ENCODE measurements at places on chromosomes 7 and 10.
A peak's percentile ranks its signal among the peaks of the same experiment; 100 is the strongest.

DNA sequence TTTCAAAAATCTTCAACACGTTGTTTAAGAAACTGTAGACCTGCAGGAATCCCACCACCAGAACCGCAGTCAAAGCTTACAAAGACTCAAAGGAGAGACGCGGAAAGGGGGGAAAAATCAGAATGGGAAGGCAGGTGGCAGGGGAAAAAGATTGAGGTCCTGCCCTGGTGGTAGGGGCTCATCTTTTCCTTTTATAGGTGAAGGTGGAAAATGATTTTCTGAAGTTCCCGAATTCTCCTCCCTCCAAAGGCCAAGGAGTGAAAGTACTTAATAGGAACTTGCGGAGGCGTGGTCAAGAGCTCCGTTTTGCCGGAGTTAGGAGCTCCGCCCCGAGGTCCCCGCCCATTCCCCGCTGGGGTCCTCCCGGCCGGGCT lies 724 bp downstream of the BBIP1 start:
- peaks cover 15% of the 10 kb centered on the region for H3K4me1 ChIP-seq
- DNase-seq, result peak; percentile 91
- peak overlapping the region; percentile 73 for H3K4me3 ChIP-seq
- peak overlapping the region; percentile 89 for H3K27ac ChIP-seq

GRCh38 chr10:90732581-90732980 lies 125.3 kb downstream of the HTR7 start:
- H3K4me1 ChIP-seq, result no peaks in the 10 kb centered on the region
- H3K4me3 ChIP-seq, result no peak overlapping the region
- no peak overlapping the region for H3K27ac ChIP-seq
- H3K27me3 ChIP-seq, result no peaks in the 10 kb centered on the region
- DNase-seq, result no peak

DNA sequence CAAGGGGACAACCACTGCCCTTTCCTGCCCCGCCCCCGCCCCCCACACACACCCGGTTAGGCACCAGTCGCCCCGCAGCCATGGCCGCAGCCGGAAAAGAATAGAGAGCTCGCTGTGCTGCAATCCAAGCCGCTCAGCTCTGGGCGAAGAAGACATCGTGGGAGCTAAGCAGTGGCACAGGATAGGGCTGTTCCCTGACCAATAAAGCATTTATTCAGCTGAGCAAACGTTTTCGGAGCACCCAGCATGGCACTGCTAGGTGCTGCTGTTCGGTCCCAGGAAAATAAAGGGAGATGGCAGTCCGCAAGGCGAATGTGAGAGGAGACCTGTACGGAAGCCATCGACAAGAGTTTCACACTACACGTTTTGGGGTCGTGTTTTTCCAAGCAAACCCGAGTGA lies 18.3 kb downstream of the SKIDA1 start:
- H3K27me3 ChIP-seq, result no peaks in the 10 kb centered on the region
- H3K36me3 ChIP-seq, result no peaks in the 10 kb centered on the region
- peak overlapping the region; percentile 86 for H3K4me3 ChIP-seq

DNA sequence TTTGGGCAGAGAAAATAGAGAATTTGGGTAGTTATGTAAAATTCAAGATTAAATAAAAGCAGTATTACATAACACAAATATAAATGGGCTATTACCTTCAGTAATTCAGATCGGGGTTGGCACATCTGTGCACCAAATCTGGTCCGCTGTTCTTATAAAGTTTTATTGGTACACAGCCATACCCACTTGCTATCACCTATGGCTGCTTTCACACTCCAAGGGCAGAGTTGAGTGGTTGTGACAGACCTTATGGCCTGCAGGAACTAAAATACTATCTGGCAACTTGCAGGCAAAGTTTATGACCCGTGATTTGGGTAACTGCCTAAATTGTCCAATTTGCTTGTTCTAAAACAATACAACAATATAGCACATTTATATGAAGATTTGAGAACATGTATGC lies 249.3 kb downstream of the DIP2C start:
- peaks cover 45% of the 10 kb centered on the region for H3K36me3 ChIP-seq
- no peak overlapping the region for H3K27ac ChIP-seq
- H3K4me3 ChIP-seq, result no peak overlapping the region
- no peaks in the 10 kb centered on the region for H3K4me1 ChIP-seq
- no peaks in the 10 kb centered on the region for H3K27me3 ChIP-seq

GRCh38 chr7:80635998-80636397 lies 2.4 kb upstream of the CD36 start:
- no peaks in the 10 kb centered on the region for H3K36me3 ChIP-seq
- DNase-seq, result no peak
- no peak overlapping the region for H3K4me3 ChIP-seq
- peaks cover 3% of the 10 kb centered on the region for H3K4me1 ChIP-seq
- no peaks in the 10 kb centered on the region for H3K27me3 ChIP-seq

DNA sequence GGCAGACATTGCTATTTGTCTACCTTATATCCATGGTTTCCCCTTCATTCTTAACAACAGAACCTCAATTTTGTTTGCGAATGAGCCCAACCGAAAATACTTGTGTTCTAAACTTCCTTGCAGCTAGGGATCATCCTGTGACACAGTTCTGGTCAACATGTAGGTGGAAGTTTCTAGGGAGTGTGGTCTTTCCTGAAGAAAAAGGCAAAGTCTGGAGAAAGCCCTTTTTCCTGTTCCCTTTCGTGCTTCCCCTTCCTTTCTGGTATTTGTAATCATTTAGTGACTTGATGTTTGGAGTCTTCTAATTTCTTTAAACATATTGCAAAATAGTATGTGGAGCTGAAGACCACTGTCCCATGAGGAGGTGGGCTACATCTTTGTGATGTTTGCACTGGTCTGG lies 2.9 kb upstream of the IFRD1 start:
- no peaks in the 10 kb centered on the region for H3K27me3 ChIP-seq
- H3K4me3 ChIP-seq, result no peak overlapping the region

DNA sequence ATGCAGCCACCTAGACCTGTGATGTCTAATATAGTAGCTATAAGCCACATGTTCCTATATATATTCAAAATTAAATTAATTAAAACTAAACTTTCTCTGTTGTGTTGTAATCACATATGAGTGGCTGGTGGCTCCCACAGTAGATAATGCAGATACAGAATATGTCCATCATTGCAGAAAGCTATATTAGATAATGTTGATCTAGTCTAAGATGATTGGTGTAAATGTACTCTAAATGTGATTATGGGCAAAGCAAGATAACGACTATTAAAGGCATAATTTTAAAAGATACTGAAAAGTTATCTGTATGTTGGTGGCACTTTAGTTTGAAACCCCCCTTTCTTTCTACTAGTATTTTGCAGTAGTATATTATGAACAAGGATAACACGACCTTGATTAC lies 5.7 kb upstream of the HGF start:
- DNase-seq, result no peak
- no peak overlapping the region for H3K27ac ChIP-seq
- no peaks in the 10 kb centered on the region for H3K36me3 ChIP-seq
- no peak overlapping the region for H3K4me3 ChIP-seq
- H3K4me1 ChIP-seq, result no peaks in the 10 kb centered on the region

DNA sequence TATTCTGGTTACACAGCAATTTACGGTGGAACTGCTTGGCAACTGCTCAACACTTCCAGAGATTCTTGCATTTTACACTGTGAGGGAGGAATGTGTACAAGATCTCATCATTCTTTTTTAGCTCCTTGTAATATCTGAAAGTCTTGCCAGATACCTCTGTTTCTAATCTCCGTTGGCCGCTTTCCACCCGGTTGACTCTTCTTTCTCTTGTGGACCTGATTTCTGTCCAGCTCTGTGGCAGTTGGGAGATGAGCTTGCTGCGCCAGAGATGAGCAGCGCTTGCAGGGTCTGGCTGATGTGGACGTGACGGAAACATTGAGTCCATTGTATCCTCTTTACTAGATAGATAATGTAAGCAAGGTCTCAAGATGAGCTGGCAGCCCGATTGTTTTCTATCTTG lies 27.6 kb downstream of the SPAG6 start:
- no peaks in the 10 kb centered on the region for H3K36me3 ChIP-seq
- H3K27me3 ChIP-seq, result no peaks in the 10 kb centered on the region
- no peak overlapping the region for H3K27ac ChIP-seq

DNA sequence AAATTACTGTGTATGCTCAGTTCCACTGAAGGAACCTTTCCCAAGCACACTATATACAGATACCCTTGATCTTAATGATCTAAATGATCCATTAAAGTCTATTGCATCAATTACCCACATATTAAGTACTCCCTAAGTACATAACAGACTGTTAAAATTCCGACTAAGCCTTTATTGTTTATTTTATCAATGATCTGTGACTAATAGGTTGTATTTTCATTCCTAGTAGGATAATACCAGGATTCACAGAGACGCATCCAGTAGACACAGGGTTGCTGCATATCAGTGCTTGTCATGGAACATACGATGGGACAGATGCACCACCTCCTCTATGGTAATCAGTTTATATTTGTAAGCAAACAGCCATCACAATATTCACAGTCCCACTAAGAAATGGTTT lies 159.6 kb upstream of the SLC26A5 start:
- H3K4me3 ChIP-seq, result no peak overlapping the region
- no peaks in the 10 kb centered on the region for H3K4me1 ChIP-seq
- no peak overlapping the region for H3K27ac ChIP-seq
- no peaks in the 10 kb centered on the region for H3K27me3 ChIP-seq

- no peak overlapping the region for H3K27ac ChIP-seq
- DNase-seq, result no peak
- H3K27me3 ChIP-seq, result no peaks in the 10 kb centered on the region
Measured at GRCh38 chr7:131455001-131455400, 101.4 kb downstream of the PODXL start.

DNA sequence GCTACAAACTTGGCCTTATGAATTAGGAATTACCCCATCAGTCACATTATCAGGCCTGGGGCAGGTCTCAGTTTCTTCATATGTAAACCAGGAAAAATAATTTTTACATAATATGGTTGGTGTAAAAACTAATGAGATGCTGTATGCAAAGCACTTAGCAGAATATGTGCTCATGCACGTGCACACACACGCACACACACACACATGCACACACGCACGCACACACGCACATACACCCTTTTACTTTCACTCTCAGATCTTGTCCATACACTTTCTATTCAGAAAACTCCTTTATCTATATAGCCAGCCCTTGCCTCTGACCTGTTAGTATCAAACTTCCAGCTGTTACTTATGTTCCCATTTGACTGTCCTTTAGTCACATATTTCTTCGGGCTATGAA lies 92.7 kb downstream of the CREB5 start:
- no peak for DNase-seq
- H3K4me1 ChIP-seq, result peaks cover 10% of the 10 kb centered on the region
- no peaks in the 10 kb centered on the region for H3K36me3 ChIP-seq

DNA sequence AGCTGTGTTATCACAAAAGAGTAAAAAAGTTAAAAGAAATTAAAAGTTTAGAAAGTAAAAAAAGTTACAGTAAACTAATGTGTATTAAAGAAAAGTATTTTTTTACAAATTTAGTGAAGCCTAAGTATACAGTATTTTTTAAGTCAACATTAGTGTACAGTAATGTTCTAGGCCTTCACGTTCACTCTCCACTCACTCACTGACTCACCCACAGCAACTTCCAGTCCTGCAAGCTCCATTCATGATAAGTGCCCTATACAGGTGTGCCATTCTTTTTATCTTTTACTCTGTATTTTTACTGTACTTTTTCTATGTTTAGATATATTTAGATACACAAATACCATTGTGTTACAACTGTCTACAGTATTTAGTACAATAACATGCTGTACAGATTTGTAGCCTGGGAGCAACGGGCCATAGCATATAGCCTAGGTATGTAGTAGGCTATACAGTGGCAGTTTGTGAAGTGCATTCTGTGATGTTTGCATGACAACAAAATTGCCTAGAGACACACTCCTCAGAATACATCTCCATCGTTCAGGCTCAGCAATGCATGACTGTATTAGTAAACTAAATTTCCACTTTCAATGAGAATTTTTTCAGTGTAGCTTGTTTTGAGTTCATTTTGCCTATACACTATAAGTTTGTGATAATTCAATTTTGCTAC lies 539.9 kb upstream of the C7orf33 start:
- peaks cover 2% of the 10 kb centered on the region for H3K4me1 ChIP-seq
- H3K27me3 ChIP-seq, result no peaks in the 10 kb centered on the region
- no peak for DNase-seq
- no peak overlapping the region for H3K4me3 ChIP-seq

GRCh38 chr7:27124096-27124901 lies 6.3 kb downstream of the HOXA4 start:
- peaks cover 96% of the 10 kb centered on the region for H3K27me3 ChIP-seq
- no peak for DNase-seq
- no peak overlapping the region for H3K27ac ChIP-seq
- no peaks in the 10 kb centered on the region for H3K36me3 ChIP-seq
- peak overlapping the region; percentile 31 for H3K4me3 ChIP-seq

- H3K27ac ChIP-seq, result no peak overlapping the region
- no peak for DNase-seq
- peaks cover 36% of the 10 kb centered on the region for H3K36me3 ChIP-seq
- no peak overlapping the region for H3K4me3 ChIP-seq
- H3K4me1 ChIP-seq, result peaks cover under 1% of the 10 kb centered on the region
Measured at GRCh38 chr10:69130251-69130650, 6.3 kb downstream of the VPS26A start.

GRCh38 chr10:7767209-7767608 lies 20.6 kb downstream of the KIN start:
- no peaks in the 10 kb centered on the region for H3K27me3 ChIP-seq
- peaks cover 95% of the 10 kb centered on the region for H3K36me3 ChIP-seq
- H3K4me3 ChIP-seq, result no peak overlapping the region
- no peak overlapping the region for H3K27ac ChIP-seq
- no peak for DNase-seq
- H3K4me1 ChIP-seq, result no peaks in the 10 kb centered on the region

DNA sequence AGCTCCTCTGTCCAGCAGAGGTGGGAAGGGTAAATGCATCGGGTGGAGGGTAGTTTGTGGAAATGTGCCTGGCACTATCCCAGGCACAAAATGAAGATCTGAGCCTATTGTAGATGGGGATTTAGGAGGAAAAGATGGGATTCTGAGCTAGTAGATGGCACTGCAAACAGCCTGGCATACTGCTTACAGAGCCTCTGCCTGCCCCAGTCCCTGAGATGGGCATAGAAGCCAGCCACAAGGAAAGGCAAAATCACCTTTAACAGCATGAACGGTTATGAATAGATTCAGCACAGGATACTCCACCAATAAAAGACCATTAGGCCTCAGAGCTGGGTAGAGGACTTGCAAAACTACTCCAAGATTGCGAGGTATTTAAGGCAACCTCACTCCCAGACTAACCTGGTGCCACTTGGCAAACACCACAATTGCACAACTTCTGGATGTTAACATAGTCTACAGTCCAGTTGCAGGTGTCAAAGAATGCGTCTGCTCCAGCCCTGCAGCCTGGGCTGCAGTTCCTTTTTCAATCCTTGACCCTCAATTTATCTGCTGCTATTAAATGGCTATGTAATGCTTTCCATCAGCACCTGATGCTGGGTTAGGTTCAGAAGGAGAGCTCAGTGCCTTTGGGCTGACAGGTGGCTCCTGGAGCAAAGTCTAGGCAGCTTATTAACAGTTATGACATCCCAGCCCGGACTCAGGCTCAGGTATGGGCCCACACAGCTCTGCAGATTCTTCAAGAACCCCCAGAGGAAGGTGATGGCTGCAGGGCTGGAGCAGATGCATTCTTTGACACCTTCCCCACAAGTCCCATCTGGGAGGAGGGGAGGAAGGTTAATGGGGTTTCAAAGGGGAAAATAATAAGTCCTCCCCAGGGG lies 34.0 kb downstream of the CDHR3 start:
- no peak overlapping the region for H3K4me3 ChIP-seq
- peaks cover 5% of the 10 kb centered on the region for H3K4me1 ChIP-seq
- no peak overlapping the region for H3K27ac ChIP-seq

- DNase-seq, result no peak
- no peaks in the 10 kb centered on the region for H3K36me3 ChIP-seq
- peaks cover 31% of the 10 kb centered on the region for H3K4me1 ChIP-seq
- peaks cover 10% of the 10 kb centered on the region for H3K27me3 ChIP-seq
- H3K27ac ChIP-seq, result no peak overlapping the region
- H3K4me3 ChIP-seq, result no peak overlapping the region
Measured at GRCh38 chr10:78915190-78915518, 153.6 kb upstream of the ZMIZ1 start.

Measured in neuronal stem cell (in vitro differentiated cells).